ENCODE measurements at places on chromosomes 2 and 18.

DNA sequence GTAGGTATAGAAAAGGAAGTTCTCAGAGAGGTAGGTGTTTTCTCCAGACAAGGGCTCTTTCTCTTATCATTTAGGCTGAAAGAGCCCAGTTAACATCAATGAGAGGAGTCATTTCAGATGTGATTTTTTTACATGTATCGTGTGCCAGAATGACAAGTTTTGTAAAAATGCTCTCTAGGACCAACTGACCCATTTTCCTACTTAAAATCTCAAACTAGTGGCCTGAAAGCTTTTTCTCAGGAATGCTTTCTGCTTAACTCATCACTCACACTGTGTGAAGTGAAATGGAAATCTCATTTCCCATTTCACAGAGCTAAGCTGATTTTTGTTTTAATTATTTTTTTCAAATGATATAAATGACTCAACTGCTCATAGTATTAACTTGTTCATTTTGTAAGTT lies 128.7 kb upstream of the CYP26B1 start:
- DNase-seq, result no peak

- peak; percentile 4 for DNase-seq
Measured at GRCh38 chr2:40244675-40245074, 207.2 kb downstream of the SLC8A1 start.

GRCh38 chr2:241559323-241560161 lies 997 bp downstream of the BOK start:
- no peak for DNase-seq

GRCh38 chr2:75525434-75526310 lies 35.1 kb downstream of the EVA1A start:
- DNase-seq, result no peak

- DNase-seq, result no peak
Measured at GRCh38 chr2:67733517-67733916, 329.3 kb downstream of the C1D start.

GRCh38 chr2:88350331-88351248 lies 101.9 kb downstream of the FOXI3 start:
- DNase-seq, result no peak

GRCh38 chr2:63056107-63057050 lies 5.7 kb downstream of the OTX1 start:
- no peak for DNase-seq

DNA sequence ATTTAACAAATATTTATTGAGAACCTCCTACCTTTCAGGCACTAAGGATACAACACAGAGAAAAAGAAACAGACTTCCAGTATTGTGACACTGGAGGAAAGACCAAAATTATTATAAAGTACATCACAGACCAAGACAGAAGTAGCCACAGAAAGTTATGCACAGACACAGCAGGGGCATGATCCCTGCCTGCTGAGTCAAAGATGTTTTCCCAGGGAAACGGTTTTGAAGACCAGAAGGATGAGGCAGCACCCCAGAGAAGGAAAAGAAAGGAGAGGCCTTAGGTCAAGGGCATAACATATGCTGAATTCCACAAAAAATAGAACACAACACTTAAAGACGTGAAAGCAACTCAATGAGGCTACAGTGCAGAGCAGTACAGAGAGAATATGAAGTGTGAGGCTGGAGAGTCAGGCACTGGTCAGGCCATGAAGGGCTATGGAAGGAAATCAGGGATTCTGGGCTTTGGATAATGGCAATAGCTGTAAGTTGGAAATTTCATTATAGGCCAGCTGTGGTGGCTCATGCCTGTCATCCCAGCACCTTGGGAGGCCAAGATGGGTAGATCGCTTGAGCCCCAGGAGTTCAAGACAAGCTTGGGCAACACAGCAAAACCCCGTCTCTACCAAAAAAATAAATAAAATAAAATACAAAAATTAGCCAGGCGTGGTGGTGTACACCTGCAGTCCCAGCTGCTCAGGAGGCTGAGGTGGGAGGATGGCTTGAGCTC lies 8.2 kb downstream of the ADAM17 start:
- no peak for DNase-seq

DNA sequence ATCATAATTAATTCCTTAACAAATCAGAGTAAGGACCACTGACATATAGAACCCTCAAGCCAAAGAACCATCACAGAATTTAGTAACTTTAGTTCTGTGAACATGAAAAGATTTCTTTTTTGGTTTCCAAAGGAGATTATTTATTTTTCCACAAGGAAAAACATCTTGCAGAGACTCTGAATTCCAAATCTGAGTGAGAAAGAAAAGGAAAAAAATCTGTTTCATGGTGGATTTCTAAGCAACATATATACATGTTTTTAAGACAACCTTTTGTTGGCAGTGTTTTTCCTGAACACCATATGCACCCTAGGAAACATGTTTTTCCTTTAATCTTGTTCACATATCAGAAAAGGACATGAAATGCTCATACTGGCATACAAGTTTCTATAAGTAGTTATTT lies 149.8 kb downstream of the AGPS start:
- DNase-seq, result no peak
